ENCODE measurements at places on chromosomes 3 and 15.

GRCh38 chr3:168272343-168272985 lies 176.7 kb upstream of the GOLIM4 start:
- DNase-seq, result no peak

GRCh38 chr3:194787650-194788049 lies 102.0 kb downstream of the FAM43A start:
- DNase-seq, result no peak

GRCh38 chr3:50288387-50289007 lies 3.7 kb downstream of the IFRD2 start:
- DNase-seq, result no peak

GRCh38 chr3:9769426-9770275 lies at the start of gene CAMK1:
Gene CAMK1, minus strand, starts transcription at chr3:9769947. Its CDS starts 2,198 bp downstream, at chr3:9767749.
- peak; percentile 35 for DNase-seq

DNA sequence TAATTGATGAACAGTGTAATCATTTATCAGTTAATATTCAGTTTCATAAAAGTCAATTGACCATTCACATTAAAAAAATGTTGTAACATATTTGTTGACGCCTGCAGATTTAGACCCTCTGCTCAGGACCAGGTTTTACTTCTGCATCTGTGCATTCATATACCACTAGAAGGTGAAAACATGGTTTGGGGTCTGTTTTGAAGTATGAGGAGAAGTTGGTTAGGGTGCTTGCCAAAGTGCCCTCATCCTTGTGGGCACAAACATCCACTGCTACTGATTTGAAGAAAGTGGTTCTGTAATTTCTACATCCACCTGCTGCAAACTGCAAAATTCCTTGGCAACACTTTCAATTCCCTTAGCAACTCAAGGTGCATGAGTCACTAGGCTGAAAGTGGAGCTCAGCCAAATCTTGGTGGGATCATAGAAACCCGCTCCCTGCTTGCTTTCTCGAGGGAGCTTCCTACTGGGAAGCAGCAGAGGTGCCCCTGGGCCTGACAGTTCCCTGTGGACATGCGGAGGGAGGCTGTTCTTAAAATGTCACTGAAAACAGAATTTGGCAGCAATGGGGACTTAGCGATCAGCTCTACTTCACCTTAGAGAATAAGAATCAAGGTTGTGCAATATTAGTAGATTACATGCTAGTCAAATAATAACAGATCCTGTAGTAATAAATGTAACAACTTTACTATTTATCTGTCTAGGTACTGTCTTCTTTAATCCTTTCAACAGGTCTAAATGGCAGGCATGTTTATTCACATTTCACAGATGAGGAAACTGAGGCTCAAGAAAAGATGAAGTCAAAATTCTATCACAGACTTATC lies 301.0 kb upstream of the TBL1XR1 start:
- DNase-seq, result no peak

DNA sequence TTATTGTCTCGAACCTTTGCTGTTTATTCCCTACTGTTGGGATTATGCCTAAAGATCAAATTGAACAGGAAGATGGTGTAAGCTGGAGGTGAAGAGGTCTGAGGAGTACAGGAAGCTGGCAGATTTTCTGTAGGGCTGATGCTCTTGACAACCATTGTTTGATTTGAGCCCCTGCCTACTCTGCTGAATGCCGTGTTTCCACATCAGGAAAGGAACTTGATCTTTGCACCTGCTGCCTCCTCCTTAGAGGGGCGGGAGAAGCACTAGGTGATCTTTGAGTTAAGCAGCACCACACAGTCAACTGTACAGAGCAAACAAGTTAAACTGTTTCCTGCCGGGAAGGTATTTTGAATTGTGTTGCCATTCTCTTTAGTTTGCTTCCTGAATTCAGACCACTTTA lies 364.6 kb upstream of the EPHA6 start:
- DNase-seq, result peak; percentile 63

DNA sequence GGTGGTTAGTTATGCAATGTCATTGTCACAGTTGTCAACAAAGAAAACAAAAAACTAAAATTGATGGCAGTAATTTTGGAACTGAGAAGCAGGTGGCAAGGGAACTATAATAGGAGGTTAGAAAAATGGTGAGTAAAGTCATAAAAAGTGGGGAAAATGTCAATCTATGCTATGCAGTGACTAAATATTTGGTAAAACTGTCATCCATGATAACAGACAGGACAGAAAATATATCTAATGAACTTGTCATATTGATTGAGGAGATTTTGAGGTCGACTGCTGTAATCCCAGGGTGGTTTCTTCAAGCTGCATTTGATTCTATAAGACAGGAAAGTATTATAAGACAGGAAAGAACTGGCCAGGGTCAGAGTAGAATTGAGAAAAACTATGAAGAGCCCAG lies 998.4 kb downstream of the IGSF11 start:
- no peak for DNase-seq

- DNase-seq, result no peak
Measured at GRCh38 chr15:49857496-49858475, 236.9 kb downstream of the DTWD1 start.

DNA sequence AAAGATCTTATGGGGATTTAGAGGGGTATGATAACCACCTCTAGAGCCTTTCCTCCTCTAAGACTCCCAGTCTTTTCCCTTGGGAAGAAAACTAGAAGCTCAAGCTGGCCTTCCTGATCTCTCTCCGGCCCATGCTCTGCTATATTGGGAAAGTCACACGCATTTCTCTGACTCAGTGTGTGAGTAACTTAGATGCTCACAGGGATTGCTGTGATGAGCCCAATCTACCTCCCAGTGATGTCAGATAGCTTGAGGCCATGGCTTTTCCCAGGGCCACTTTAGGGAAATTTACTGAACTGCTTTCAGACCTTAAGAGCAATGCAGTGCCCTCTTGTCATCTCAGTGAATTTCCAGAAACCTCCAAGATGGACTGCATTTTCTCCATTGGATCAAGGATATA lies 8.6 kb upstream of the ST8SIA2 start:
- DNase-seq, result no peak

DNA sequence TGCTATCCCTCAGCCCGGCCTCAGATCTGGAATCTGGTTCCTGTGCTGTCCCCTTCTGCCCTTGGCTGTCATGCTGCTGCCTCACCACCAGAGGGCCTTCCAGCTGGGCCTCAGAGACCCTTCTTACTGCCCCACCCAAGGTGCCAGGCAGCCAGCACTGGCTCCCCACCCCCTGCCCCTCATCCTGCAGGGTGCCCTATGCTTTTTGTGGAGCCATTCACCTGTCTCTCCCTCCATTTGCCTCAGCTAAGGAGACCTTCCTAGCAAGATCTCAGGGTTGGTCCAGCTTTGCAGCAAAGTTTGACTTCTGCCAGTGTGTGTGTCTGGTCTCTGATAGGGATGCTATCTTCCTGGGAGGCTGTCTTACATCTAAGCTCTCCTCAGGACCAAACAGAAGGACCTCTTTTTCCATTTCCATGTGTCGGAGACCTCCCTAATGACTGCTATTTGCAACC lies 1.9 kb upstream of the VWA5B2 start:
- DNase-seq, result no peak

- no peak for DNase-seq
Measured at GRCh38 chr3:105821433-105821832, 47.4 kb downstream of the CBLB start.

DNA sequence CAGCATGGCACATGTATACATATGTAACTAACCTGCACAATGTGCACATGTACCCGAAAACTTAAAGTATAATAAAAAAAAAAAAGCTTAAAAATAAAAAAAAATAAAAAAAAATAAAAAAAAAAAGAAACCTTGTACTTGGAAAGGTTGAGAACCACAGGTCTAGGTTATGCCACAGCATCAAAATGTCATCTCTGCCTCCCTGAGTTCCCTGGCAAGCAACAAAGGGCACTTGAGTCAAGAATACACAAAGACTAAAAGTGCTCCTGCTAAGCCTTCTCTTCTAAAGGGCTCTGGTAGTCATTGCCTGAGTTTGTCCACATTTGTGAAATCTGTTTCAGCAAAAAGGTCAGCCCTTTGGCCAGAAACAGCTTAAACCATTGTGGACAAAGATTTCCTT lies 395.8 kb upstream of the CCDC54 start:
- DNase-seq, result no peak

DNA sequence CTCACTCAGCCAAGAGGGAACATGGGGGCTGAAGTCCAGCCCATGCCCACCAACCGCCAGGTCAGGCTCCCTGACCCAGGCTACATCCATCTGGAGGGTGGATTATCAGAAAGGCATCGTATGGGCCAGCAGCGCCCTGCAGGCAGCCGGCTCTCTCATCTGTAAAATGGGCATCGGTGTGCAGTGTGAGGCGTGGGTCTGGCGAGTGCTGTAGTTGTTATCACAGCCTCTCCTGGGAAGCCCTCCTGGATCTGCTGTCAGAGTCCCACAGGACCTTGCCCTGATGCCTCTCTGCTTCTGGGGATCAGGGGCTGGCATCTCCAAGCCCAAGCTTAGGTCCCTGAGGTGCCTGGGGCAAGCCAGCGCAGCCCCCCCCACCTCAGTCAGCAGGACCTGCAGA lies 27.4 kb downstream of the CFAP100 start:
- no peak for DNase-seq

GRCh38 chr15:92040350-92040749 lies 186.8 kb downstream of the SLCO3A1 start:
- DNase-seq, result no peak

GRCh38 chr3:70020906-70021660 lies 21.6 kb downstream of the SAMMSON start:
- DNase-seq, result no peak

DNA sequence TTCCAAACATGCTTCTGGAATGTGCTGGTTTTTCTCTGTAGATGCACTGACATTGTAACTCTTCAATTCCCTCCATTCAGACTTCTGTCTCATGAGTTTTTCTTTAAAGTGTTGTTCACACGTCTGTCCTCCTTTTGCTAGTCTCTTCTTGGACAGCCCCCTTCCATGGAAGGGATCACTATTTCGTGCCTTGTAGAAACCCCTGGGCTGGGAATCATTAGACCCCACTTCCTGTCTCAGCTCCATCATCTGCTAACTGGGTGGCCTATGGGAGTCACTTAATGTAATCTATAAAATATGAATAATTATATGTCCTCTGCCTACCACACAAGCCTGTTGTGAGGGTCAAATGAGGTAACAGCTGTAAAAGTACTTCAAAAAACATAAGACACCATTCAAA lies 110.6 kb downstream of the THSD4 start:
- no peak for DNase-seq

GRCh38 chr3:18405141-18405540 lies 20.0 kb downstream of the SATB1 start:
- DNase-seq, result no peak

DNA sequence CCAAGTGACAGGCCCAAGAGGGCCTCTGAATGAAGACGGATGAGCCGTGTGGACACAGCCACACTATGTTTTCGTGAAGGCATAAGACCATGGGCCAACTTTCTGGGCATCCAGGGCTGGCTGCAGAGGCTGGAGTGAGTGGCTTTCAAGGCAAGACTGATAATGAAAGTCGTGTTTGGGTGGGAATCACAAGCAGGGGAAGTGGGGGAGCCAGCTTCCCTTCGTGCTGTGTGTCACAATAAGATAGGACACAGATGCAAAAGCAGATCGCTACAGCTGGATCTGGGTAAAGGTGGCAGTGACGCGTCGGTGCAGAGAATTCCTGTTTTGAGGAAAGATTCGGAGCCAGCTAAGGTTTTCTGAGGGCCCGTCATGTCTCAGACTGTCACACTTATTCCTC lies 309.8 kb upstream of the CTDSPL start:
- no peak for DNase-seq

DNA sequence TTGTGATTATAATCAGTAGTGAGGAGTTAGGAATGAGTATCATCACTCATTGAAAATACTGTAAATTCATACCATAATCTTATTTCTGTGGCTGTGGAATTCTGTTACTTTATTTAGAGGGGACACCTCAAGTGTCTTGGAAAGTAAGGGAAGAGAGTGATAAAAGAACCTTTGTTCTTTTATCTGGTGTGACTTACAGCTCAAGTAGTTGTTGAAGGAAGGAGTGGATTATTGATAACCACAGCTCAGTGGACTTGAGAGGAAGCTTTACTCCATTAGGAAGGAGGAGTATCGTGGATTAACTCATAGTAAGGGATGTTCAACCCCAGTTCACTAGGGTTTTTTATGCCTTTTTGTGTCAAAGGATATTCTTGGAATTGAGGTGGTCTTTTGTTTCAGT lies 32.2 kb upstream of the FAH start:
- no peak for DNase-seq

- DNase-seq, result no peak
Measured at GRCh38 chr3:107384907-107385306, 7.7 kb downstream of the CCDC54 start.

GRCh38 chr15:85597155-85597815 lies 197.4 kb downstream of the KLHL25 start:
- DNase-seq, result no peak

GRCh38 chr15:100879464-100880138 lies at the start of gene ALDH1A3:
Gene ALDH1A3, plus strand, starts transcription at chr15:100879831. Its CDS starts 77 bp downstream, at chr15:100879908.
- no peak for DNase-seq

DNA sequence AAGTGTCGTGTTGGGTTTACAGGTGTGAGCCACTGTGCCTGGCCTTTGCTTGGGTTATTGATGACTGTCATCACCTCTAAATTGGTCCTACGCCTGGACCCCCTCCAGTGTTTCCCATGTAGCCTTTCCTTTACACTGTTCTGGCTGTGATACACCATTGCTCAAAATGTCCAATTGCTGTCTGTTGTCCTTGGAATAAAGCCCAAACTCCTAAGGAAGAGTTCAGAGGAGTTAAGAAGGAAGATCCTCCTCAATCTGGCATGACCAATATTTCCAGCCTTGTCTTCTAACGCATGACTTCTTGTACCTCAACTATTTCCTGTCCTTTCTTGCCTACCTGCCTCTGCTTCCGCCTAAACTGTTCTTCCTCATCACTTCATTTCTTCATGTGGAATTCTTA lies 113.1 kb downstream of the POLR2M start:
- DNase-seq, result no peak

GRCh38 chr15:50879016-50879617 lies 29.4 kb upstream of the AP4E1 start:
- no peak for DNase-seq

- DNase-seq, result no peak
Measured at GRCh38 chr3:30672959-30673358, 66.6 kb downstream of the TGFBR2 start.

- no peak for DNase-seq
Measured at GRCh38 chr15:26023231-26023630, 160.1 kb upstream of the ATP10A start.

DNA sequence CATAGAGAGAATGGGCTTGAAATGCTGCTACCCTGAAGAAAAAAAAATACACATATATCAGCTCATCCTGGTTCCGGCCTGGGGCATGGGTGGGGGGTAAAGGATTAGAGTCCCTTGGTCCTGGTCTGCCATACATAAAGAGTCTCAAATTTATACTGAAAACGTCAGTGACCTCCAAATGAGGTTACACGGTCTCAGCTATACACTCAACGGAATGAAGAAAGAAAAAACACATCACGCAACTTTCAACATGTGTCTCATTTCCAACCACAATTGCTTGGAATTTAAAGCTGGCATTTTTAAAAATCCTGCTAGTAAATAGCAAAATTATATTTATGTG lies 612.8 kb downstream of the MCTP2 start:
- no peak for DNase-seq

DNA sequence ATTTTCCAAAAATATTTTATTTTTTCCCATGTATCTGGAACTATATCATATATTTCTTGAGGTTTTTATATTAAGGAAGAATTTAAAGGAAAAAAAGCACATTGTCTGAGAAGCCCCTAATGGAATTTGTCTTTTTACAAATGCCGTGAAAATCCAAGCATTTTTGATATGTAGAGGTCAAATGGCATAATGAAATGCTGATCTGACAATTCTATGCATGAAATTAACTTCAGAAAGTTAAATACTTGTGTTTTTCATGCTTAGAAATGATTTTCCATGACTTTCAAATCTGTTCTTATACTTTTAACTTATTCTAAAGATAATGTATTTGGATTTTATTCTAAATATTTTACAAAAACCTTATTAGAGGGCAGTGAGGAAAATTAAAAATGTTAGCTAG lies 119.2 kb downstream of the NR1I2 start:
- no peak for DNase-seq
